ENCODE measurements at places on chromosomes 12 and 14.

DNA sequence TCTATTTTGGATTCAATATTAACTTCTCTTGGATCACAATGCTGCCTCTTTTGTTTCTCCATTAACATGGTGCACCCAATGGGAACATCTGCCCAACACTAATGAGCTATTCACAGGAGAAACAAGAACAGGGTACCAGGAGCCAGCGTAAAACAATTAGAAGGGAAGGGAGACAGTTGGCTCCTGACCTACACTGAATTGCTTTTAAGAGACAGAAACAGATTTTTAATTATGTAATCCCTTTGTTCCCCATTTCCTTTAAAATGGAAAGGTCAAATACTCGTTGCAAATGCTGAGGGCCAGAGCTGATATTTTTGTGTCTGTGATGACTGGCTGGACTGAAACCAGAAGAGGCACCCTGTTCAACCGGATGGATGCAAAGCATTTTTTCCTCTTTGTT, 108.3 kb downstream of the SEC23A start:
- no peak for DNase-seq

DNA sequence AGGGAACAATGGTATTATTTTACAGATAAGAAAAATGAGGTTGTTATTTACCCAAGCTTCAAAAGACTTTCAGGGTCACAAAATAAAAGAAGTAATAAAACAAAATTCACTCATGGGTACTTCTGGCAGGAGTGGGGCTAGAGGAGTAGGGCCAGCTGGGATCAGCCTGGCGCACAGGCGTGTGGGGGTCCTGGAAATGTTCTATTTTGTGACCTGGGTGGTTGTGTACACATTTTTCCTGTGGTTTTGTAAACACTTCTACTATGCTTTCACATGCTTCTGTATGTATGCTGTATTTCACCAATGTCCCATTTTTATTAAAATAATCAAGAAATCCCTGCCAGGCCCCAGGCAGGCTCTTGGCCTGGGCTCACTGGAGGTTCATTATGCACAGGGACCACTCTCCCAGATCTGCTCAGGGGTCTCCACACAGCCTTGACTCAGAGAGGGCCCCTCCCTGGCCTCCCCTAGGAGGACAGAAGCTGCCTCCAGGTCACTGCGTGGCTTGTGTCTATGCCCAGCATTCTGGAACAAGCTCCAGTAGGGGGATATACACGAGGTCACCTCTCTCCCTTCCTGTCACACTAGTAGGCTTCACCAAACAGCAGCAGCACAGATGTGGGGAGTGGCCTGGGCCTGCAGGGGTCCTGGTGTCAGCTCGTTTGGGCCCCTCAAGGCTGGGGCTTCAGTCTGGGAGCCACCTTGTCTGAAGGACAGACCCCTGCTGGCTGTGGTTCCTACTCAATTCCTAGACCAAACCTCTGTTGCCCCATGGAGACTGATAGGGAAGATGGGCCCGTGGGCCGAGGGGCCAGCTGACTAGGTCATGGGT, 37.8 kb downstream of the ANAPC7 start:
- DNase-seq: no peak

GRCh38 chr14:80615831-80616230, 325.7 kb downstream of the CEP128 start:
- DNase-seq: no peak

DNA sequence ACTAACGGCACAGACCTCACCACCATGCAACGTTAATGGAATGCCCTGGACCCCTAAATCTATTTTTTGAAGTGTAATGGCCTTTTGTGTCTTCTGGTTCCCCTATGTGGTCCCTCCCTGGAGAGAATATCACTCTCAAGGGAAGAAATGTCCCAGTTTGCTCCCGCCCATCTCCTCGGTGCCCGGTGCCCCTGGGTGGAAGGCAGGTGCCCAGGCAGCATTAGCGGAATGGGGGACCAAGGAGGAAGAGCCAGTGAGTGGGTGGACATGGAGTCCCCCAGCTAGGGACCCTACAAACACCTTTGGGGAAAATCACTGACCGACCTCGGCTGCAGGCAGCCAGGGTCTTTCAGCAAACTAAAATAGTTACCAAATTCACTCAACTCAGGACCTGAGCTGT, 212.1 kb upstream of the RTL1 start:
- no peak for DNase-seq

GRCh38 chr14:64692189-64692985, 11.8 kb upstream of the PLEKHG3 start:
- no peak for DNase-seq

GRCh38 chr12:116609319-116610114, 50.3 kb downstream of the MAP1LC3B2 start:
- DNase-seq: no peak

GRCh38 chr12:4603421-4603820, 41.4 kb downstream of the DYRK4 start:
- DNase-seq: no peak

- DNase-seq: no peak
Measured at GRCh38 chr12:52971679-52972329, 22.9 kb downstream of the KRT18 start.

- DNase-seq: no peak
Measured at GRCh38 chr12:19223018-19223417, 93.5 kb downstream of the PLEKHA5 start.

- no peak for DNase-seq
Measured at GRCh38 chr12:94704452-94705306, 54.3 kb upstream of the TMCC3 start.

DNA sequence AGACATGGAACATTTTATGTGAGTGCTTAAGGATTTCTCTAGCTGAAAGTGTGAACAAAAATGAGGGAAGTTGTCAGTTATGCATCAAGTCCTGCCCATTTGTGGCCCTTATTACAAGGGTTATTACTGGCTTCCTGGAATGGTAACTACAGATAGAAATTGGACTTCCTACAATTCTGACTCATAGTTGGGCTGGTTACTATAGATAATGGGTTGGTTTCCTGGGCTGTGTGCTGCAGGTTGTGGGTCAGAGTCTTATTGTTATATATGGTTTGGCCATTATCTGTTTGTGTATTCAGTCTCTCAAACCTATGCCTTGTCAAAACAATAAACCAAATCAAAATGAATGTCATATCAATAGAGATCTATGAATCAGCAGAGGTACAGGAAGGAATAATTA, 313.7 kb downstream of the ADAMTS20 start:
- DNase-seq: no peak

Data from anterior cingulate cortex (tissue), 58 donors.